ENCODE measurements at places on chromosomes 6 and 20. TPM values are rescaled to one million over a fixed set of nuclear protein-coding genes. Genes with fewer than 3 reads are reported as not detected.

DNA sequence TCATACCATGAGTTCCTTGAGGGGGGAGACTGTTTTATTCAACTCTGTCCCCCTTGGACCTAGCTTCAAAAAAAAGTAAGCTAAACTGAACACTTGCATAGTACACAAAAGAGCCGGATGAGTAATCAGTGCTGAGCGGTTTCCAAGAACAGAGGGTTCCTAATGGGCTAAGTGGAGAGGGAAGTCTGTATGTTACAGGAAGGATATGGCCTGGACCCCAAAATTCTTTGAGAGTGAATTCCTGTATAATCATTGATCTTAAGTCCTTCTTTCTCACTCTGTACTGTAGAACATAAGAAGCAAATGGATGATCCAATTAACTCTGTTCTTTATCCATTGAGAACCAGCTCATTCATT is 324.7 kb upstream of the CNR1 start:
- DNase-seq: peak; percentile 68
- no peaks in the 10 kb centered on the region for H3K27me3 ChIP-seq
- peaks cover 4% of the 10 kb centered on the region for H3K4me1 ChIP-seq
- H3K36me3 ChIP-seq: no peaks in the 10 kb centered on the region

DNA sequence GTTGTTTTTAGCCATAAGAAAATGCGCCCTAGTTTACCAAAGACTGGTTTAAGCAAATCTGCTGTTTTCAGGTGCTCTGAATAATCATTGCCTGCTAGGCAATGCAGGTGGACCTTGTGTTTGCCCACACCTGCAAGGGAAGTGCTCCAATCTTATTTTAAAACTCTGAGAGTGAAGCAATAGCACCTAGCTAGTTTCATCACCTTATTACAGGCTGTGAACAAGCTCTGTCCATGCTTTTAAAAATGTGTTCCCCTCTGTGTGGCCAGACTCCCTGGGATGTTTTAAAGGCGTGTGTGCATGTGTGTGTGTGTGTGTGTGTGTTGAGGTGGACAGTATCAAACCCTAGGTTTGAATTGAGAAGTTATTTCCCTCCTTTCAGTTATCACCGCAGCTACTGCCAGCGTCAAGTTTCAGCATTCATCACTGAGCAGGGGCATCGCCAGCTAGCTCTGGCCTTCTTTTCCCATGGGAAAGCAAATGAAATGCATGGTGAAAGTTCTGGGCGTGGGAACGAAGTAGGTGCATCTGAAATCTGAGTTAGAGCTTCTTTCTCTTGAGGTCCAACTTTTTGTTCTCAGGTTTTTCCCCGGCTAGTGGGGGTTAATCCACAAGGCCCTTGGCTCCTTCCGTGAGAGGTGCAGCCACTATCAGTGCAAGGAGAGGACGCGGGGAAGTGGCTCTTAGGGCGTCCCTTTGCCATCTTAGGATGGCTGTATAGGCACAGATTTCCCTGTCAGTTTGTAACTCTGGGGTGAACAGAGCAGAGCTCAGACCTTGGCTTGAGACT is 30.8 kb downstream of the DUSP22 start:
- H3K36me3 ChIP-seq: no peaks in the 10 kb centered on the region
- H3K27me3 ChIP-seq: no peaks in the 10 kb centered on the region
- DNase-seq: no peak

NMBR gene
- not detected for total RNA-seq

DNA sequence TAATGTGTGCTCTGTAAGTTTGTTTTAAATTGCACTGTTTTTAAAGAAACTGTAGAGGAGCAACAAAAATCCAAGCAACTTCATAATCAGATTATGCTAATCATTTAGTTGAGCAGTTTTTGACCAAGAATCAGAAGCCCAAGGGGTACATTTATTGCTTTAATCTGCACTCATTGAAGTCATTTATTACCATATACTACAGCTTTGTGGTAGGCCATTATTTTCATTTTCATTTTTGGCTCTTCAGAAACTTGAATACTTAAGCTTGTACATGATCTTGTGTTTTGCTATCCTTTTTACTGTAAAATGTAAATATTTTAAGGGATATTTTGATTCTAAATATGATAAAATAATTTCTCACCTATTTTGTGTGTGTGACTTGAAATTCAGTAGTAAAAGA is 78.5 kb downstream of the PHF3 start:
- H3K4me1 ChIP-seq: no peaks in the 10 kb centered on the region
- no peaks in the 10 kb centered on the region for H3K27me3 ChIP-seq

- DNase-seq: no peak
- H3K4me3 ChIP-seq: no peak overlapping the region
- H3K36me3 ChIP-seq: no peaks in the 10 kb centered on the region
- no peaks in the 10 kb centered on the region for H3K4me1 ChIP-seq
- H3K27me3 ChIP-seq: no peaks in the 10 kb centered on the region
These were observed 92.6 kb upstream of the AGPAT4 start for GRCh38 chr6:161366301-161366923.

DNA sequence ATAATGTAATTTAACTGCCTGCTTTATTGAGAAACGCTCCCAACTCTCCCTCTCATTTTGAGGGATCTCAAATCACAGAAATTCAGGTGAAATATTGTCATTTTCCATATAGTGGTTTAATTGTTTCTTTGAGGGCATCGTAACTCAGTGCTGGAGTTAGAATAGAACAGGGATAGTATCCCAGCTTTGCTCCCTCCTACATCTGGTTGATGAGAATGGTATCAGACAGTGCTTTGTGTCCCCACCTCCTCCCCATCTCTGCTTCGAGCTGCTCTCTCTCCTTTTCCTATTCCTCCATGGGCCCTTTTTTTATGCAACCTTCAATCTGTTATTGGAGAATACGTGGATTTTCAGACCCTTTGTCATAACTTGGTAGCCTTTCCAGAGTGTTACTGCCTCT is 41.2 kb upstream of the REV3L start:
- H3K4me3 ChIP-seq: no peak overlapping the region
- H3K27ac ChIP-seq: no peak overlapping the region
- H3K36me3 ChIP-seq: no peaks in the 10 kb centered on the region

GRCh38 chr6:15593798-15594197 is 69.0 kb downstream of the DTNBP1 start:
- H3K27ac ChIP-seq: no peak overlapping the region
- H3K27me3 ChIP-seq: no peaks in the 10 kb centered on the region
- no peaks in the 10 kb centered on the region for H3K4me1 ChIP-seq
- H3K36me3 ChIP-seq: no peaks in the 10 kb centered on the region
- no peak overlapping the region for H3K4me3 ChIP-seq

ID1 gene
- total RNA-seq: 73.7 TPM

DNA sequence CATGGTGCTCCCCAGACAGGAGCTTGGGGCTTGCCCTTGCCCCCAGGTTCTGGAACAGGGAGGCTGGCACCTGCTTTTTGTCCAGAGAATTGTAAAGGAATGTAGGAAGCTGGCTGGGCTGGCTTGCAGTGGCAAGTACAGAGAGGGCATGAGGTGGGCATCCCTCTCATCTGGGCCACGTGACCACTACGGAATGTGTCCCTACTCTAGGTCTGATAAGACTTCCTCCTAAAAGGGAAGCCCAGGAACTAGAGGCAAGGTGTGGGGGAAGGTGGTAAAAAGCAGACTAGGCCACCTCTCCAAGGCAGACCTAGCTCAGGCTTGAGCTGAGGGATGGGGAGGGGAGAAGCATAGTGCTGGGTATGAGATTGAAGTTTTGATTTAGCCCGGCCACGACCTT is 38.8 kb downstream of the UNC5CL start:
- no peak overlapping the region for H3K4me3 ChIP-seq
- H3K36me3 ChIP-seq: no peaks in the 10 kb centered on the region
- DNase-seq: no peak
- peaks cover 2% of the 10 kb centered on the region for H3K27me3 ChIP-seq

- peaks cover 4% of the 10 kb centered on the region for H3K27me3 ChIP-seq
- H3K4me1 ChIP-seq: no peaks in the 10 kb centered on the region
- H3K27ac ChIP-seq: no peak overlapping the region
- no peak for DNase-seq
These were observed 24.8 kb upstream of the SYNDIG1 start for GRCh38 chr20:24444526-24445190.

GRCh38 chr20:51391926-51392325 is 150.6 kb downstream of the NFATC2 start:
- peaks cover 6% of the 10 kb centered on the region for H3K36me3 ChIP-seq
- peaks cover 24% of the 10 kb centered on the region for H3K4me1 ChIP-seq
- H3K4me3 ChIP-seq: no peak overlapping the region

SIRPB1 gene
- not detected for total RNA-seq

GINS1 gene
- 5.0 TPM for total RNA-seq

MCCD1 gene
- total RNA-seq: not detected

DNA sequence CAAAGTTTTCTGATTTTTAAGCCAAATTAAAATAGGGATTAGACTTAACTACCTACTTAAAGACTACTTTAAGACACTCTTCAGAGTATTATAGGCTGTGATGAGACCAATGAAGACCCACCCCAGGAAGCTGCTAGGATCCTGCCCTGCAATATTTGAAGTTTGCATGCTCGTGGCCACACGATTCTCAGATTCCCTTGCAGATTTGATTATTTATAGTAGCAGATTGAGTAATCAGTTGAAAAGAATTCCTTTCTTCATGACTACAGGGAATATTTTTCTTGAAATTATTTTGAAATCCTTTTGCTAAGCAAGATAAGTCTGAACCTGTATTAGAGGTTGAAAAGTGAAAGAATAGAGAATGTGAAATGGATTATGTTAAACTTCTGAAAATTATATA is 122.3 kb downstream of the B3GAT2 start:
- no peaks in the 10 kb centered on the region for H3K36me3 ChIP-seq
- no peaks in the 10 kb centered on the region for H3K4me1 ChIP-seq
- no peaks in the 10 kb centered on the region for H3K27me3 ChIP-seq
- DNase-seq: peak; percentile 16

AHCY gene
- 203 TPM for total RNA-seq

OR2H2 gene
- not detected for total RNA-seq

- no peaks in the 10 kb centered on the region for H3K36me3 ChIP-seq
- H3K27ac ChIP-seq: peak overlapping the region; percentile 47
- peaks cover 21% of the 10 kb centered on the region for H3K4me1 ChIP-seq
- H3K27me3 ChIP-seq: no peaks in the 10 kb centered on the region
- DNase-seq: peak; percentile 36
These were observed 3.5 kb upstream of the HTR1B start for GRCh38 chr6:77466451-77467437.

- H3K4me3 ChIP-seq: no peak overlapping the region
- H3K4me1 ChIP-seq: no peaks in the 10 kb centered on the region
- H3K27ac ChIP-seq: no peak overlapping the region
- no peaks in the 10 kb centered on the region for H3K36me3 ChIP-seq
These were observed 38.7 kb downstream of the FKBP1C start for GRCh38 chr6:63249875-63250482.

GRIK2 gene
- total RNA-seq: 2.5 TPM

DNA sequence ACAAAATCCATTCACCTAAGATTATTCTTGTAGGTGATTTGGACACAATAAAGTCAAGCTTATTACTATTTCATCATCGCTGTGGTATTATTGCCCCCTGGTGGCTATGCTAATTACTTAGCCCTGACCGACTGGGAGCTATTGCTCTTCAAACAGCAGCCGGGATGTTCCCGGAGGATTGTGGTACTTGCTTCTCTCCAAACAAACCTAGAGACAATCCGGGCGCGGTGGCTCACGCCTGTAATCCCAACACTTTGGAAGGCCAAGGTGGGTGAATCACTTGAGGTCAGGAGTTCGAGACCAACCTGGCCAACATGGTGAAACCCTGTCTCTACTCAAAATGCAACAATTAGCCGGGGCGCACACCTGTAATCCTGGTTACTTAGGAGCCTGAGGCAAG is 15.4 kb upstream of the STMND1 start:
- no peaks in the 10 kb centered on the region for H3K4me1 ChIP-seq
- H3K27ac ChIP-seq: no peak overlapping the region
- H3K4me3 ChIP-seq: no peak overlapping the region
- no peaks in the 10 kb centered on the region for H3K27me3 ChIP-seq
- peak; percentile 49 for DNase-seq
- no peaks in the 10 kb centered on the region for H3K36me3 ChIP-seq

DNA sequence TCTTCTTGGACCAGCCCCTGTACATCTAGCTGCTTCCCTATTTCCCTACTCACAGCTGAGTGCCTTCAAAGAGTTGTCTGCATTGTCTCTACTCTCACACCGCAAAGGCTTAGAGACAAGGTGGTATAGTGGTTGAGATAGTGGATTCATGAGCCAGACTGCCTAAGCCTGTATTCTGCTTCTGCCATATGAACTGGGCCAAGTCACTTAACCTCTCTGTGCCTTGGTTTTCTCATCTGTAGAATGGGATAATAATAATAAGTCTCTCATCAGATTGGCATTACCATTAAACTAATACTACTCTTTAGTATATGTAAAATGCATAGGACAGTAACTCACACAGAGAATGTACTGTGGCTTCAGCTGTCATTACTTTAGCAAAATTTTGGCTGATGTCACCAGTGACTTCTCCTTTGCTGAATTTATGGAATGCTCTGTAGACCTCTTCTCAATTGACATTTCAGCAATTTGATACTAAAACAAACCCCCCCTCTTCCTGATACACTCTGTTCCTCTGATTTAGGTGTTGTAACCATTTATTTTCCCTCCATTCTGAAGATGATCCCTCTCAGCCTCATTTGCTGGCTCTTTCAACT is 156.1 kb downstream of the ADAT2 start:
- no peak for DNase-seq
- H3K4me3 ChIP-seq: no peak overlapping the region

GRCh38 chr20:47205577-47206123 is 150.8 kb downstream of the ZMYND8 start:
- no peak overlapping the region for H3K4me3 ChIP-seq
- peak overlapping the region; percentile 28 for H3K27ac ChIP-seq
- DNase-seq: peak; percentile 68
- peaks cover 6% of the 10 kb centered on the region for H3K4me1 ChIP-seq

DNA sequence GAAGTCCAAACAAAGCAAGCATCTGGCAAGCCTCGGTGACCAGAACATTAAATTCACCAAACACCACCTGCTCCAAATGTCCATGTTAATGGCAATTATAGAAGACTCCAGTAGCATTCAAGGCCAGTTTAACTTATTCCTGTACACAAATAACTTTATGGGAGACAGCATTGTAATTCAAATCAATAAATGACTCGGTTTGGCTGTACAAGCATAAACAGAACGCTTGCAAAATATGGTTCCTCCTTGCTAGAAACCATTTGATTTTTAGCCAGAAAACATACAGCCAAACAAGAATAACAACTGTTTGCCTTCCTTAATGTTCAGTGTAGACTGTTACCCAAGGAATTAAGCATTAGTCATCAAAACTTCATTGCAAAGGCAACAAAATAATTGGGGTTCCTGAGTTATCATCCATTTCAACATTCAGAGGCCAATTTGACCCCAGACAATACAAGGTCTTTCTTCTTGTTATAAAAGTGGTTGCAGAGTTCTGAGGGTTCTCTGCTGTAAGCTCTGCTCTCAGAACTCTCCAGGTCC is 125.1 kb downstream of the BFSP1 start:
- H3K4me3 ChIP-seq: no peak overlapping the region
- H3K27ac ChIP-seq: no peak overlapping the region
- H3K4me1 ChIP-seq: no peaks in the 10 kb centered on the region
- no peaks in the 10 kb centered on the region for H3K27me3 ChIP-seq

- H3K27ac ChIP-seq: no peak overlapping the region
- H3K4me1 ChIP-seq: peaks cover 7% of the 10 kb centered on the region
These were observed 2.3 kb upstream of the BTN3A3 start for GRCh38 chr6:26438000-26438399.

Measured in astrocyte (in vitro differentiated cells and primary cell).